ENCODE measurements at places on chromosomes 13 and 19.

DNA sequence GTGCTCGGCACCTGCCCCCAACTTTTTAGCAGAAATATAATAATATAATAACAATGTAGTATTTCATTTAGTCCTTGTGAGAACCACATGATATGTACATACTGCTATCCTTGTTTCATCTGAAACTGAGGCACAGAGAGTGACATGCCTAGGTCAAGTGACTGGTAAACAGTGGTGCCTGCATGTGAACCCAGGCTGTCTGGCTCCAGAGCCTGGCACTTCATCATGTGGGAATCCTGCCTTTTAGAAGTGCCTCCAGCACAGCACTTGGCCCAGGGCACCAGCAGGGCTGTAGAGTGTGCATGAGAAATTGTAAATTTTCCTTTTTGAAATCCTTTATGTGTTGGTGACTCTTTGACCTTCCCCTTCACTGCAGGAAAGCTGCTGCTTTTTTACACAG lies 27.4 kb downstream of the PRAM1 start:
- DNase-seq: no peak

GRCh38 chr19:33890569-33890968 lies 93.9 kb downstream of the KCTD15 start:
- no peak for DNase-seq

DNA sequence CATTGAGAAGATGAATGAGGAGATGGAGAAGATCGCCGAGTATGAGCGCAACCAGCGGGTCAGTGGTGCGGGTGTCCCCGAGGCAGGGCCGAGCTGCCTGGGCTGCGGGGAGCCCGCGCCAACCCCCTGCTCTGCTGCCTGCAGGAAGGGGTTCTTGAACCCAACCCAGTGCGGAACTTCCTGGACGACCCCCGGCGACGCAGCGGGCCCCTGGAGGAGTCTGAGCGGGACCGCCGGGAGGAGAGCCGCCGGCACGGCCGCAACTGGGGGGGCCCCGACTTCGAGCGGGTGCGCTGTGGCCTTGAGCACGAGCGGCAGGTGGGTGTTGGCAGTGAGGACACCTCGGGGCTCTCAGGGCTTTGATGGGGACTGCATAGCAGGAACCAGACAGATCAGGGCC lies 8.3 kb downstream of the CCDC9 start:
- DNase-seq: no peak

GRCh38 chr13:27177852-27178251 lies 6.2 kb upstream of the USP12 start:
- no peak for DNase-seq

- no peak for DNase-seq
These were observed 2.3 kb upstream of the LYPD3 start for GRCh38 chr19:43467730-43468129.

GRCh38 chr13:65085977-65086376 lies 2144.2 kb downstream of the PCDH9 start:
- no peak for DNase-seq

DNA sequence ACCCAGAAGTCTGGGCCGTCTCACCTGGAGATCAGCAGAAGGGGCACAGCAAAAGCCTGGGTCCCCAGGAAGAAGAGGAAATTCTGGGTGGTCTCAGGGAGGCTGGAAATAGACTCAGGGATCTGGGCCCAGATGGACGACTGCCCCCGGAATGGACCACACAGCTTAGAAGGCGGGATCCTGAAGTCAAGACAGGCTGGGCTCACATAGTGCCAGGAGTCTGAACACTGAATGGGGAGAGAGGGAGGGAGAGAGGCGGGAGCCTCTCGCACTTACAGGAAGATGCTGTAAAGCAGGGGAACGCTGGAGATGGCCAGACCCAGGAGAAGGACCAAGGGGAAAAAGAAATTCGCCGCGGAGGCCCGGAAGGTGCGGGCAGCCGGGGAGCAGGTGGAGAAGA lies 1.3 kb upstream of the LENG1 start:
- DNase-seq: no peak

- DNase-seq: peak; percentile 66
These were observed 846 bp upstream of the PRKACA start for GRCh38 chr19:14118165-14119051.

DNA sequence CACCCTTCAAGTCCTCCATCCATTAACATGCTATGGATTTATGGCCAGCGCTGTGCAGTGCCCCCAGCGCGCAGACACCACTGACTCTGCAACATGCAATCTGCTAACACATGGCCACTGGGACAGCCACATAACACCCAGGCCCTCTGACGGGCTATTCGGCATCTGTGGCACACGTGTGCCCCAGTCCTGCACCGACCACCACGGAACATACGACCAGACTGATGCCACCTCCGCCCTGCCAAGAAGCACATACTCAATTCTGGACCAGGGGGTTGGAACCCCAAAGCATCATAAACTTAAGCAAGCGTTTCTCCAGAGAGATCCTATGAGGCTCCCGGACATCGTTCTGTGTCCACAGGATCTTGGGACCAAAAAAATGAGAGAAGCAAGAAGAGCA lies 9.8 kb downstream of the STK24 start:
- DNase-seq: no peak

DNA sequence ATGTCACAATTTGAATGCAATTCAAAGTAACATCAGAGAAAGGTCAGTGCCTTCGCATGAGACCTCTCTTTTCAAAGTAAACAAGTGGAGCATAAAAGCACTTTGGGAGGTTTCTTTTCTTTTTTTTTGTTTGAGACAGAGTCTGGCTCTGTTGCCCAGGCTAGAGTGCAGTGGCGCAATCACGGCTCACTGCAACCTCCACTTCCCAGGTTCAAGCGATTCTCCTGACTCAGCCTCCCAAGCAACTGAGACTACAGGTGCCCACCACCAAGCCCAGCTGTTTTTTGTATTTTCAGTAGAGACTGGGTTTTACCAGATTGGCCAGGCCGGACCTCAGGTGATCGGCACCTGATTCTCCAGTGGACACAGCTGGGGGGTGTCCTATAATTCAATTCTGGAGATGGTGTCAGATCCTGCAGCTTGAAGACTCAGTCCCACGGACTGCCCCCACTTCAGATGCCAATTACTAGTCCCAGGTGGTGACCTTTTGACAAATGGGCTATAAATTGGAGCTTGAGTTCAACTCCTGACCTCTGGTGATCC lies 57.6 kb downstream of the RGCC start:
- DNase-seq: no peak

DNA sequence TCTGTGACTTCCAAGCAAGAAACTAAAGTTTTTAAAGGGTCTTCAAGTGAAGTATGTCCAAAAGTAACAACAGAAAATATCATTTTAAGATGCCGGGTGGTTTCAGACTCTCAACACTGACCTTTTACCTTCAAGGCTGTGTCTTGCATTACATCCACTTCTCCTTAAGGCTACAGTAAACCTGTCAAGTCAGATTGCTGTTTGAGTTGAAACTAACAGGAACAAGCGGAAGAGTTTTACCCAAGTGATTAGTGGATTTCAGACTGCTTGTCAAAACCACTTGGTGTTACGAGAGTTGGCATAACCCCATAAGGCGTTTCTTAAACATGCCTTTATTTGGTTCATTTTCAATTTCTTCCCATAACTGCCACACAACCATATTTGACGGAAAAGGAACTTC lies 283.1 kb downstream of the DCT start:
- DNase-seq: peak; percentile 64

GRCh38 chr13:21894091-21894490 lies 223.2 kb downstream of the FGF9 start:
- no peak for DNase-seq

- DNase-seq: no peak
These were observed 217.2 kb upstream of the HTR2A start for GRCh38 chr13:47114030-47114429.

- peak; percentile 14 for DNase-seq
These were observed 23.5 kb downstream of the COL5A3 start for GRCh38 chr19:9986787-9987281.

- no peak for DNase-seq
These were observed 65.3 kb upstream of the ZNF681 start for GRCh38 chr19:23823952-23824389.

DNA sequence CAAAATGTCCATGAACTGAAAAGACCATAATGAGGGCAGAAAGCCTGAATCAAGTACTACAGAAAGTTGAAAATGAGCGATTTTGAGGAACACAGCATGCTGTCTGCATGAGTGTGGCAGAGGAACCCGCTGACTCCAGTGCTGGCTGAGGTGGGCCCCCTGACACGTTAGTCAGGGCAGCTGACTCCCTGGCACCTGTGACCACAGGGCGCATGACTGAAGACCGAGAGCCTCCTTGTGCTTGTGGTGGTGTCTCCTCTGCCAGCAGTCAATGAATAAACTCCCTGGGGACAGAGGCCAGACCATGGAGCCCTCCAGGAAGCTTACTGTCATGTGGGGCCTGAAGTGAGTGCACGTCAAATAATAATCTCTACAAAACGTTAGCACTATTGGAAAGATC lies 38.4 kb upstream of the VSTM2B start:
- no peak for DNase-seq

- no peak for DNase-seq
These were observed 23.7 kb upstream of the CERS4 start for GRCh38 chr19:8185343-8186068.

All from umbilical cord (tissue), 2 donors.